ENCODE measurements at places on chromosomes 6 and 20.

DNA sequence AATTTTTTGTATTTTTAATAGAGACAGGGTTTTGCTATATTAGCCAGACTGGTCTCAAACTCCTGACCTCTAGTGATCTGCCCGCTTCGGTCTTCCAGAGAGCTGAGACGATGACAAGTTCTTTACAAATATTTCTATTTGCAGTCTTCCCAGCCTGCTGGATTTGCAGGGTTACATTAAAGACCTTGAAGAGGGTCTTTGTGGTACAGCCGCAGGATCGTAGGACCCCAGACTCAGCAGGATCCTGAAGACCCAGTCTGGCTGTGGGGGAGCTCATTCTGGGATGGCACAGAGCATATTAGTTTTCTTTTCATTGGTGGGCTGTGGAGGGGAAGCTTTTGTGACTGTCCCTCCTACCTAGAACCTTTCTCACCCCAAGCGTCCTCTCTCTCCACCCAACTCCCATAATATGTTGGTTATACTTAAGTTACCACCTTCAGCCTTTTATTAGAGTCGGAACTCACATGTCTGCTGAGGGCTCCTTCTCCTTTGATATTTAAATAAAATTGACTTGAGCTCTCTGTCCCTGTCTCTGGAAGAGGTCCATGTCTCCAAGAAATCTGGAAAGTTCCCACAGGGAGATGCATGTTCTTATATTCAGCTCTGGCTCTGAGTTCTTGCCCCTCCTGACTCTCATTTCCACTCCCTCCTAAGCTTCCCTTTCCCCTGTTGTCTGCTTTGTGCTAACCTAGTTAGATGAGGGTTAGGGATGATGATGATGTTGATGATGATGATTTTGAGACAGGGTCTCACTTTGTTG lies 72.0 kb downstream of the TIAM2 start:
- DNase-seq = no peak

DNA sequence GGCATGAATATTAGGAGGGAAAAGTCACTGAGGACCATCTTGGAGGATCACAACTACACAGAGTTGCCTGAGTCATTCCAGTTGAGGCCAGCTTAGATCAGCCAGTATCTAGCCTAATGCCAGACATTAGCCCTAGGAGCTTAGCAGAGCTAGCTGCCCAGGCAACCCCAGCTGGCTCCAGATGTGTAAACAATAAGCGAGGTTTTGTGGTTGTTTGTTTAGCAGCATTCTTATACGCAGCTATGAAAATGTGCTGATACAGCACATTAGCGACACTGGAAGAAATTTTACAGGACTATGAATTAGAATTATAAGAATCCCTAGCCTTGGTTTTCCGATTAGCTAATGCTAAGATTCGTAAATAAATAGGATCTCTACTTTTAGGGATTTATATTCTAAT lies 59.3 kb downstream of the BTBD3 start:
- DNase-seq = no peak

- no peak for DNase-seq
Observed at GRCh38 chr6:49888742-49889431, 22.6 kb upstream of the CRISP1 start.

DNA sequence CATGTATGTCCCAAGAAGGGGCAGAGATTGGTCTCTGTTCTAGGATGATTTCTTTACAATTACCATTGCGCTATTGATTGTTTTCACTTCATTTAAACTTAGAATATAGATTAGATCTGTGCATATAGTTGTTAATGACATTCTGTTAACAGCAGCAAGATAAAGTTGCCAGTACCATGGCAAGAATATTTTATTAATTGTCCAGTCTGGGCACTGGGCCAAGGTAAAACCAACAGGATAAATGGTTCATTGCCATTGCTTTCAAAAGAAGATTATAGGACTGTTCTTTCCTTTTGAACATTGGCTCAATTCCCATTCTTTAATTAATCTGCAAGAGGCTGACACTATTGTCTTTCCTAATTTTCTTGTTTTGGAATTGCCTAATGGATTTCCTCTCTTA lies 592.4 kb downstream of the RFPL4B start:
- DNase-seq = peak; percentile 58

DNA sequence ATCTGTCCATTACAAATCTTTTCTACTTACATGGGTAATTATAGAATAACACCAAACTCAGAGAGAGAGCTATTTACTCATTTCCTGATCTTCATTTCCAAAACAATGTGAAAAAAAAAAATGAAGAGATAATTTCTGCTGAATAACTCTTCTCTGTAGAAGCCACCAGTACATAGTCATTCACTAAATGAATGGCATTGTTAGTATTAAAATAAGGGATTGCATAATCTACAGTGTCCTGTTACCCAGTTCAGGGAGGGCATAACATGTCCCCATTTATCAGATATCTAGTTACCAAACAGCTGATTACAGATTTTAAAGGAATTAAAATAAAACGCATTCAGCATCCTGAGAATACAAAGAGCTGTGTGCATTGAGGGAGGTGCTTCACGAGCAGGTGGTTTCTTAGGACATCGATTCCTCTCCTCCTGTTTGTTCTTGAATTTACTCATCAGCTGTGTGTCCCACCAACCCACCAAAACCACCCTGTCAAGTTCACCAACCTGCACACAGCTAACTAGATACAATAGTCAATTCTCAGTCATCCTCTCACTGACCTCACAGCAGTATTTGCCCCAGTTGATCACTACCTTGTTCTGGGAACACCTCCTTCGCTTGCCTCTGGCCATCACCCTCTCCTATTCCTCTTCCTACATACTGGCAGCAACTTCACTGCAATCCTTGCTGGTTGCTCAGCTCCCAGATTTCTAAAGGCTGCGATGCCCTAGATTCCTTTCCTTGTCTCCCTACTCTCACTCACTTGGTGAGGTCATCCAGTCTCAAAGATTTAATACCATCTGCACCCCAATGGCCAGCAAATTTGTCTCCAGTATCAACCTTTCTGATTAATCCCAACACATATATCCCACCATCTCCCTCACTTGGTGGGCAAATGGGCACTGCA lies 18.7 kb downstream of the CNKSR3 start:
- peak; percentile 32 for DNase-seq

- no peak for DNase-seq
Observed at GRCh38 chr6:100775667-100776066, 105.5 kb downstream of the ASCC3 start.

DNA sequence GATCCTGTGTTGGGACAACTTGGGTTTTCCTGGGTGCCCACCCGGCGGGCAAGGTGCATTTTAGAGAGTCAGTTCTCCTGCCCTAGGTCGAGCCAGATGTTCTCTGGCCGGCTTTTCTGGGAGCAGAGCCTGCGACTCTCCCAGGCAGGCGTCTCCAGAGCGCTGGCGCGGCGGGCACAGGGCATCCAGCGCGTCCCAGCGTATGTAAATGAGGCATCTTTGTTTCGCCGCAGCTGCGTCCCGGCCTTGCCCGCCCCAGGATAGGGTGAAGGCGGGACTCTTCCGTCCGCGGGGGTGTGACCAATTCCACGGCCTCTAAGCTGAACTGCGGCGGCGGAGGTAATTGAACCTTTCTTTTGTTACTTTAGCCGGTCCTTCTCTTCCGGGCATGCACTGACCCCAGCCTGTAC lies 9.1 kb downstream of the GRIK2 start:
- no peak for DNase-seq

- DNase-seq = no peak
Observed at GRCh38 chr6:107284805-107285204, 169.5 kb upstream of the BEND3 start.

DNA sequence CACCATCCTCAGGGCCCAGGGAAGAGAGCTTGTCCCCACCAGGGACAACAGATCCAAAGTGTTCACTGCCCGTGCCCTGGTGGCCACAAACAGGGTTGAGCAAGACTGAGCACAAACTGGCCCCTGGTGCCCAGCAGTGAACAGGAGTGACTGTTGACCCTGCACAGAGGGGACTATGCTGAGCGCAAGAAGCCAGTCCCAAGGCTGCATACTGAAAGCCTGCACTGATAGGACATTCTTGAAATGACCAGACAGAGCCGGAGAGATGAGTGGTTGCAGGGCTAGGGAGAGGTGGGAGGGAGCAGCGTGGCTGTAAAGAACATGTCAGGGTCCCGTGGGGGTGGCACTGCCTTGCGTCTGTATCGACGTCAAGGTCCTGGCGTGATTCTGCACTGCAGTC lies 2.9 kb upstream of the FNDC11 start:
- DNase-seq = no peak

- DNase-seq = no peak
Observed at GRCh38 chr6:125255201-125255600, 46.6 kb downstream of the HDDC2 start.
